Sciatic nerve (tissue), 2 donors: ENCODE measurements at places on chromosomes 12 and 14. TPM values are rescaled to one million over a fixed set of nuclear protein-coding genes. Genes with fewer than 3 reads are reported as not detected.
A peak's percentile ranks its signal among the peaks of the same experiment; 100 is the strongest.

GRCh38 chr12:1419849-1420371, 174.5 kb downstream of the FBXL14 start:
- DNase-seq: no peak

DNA sequence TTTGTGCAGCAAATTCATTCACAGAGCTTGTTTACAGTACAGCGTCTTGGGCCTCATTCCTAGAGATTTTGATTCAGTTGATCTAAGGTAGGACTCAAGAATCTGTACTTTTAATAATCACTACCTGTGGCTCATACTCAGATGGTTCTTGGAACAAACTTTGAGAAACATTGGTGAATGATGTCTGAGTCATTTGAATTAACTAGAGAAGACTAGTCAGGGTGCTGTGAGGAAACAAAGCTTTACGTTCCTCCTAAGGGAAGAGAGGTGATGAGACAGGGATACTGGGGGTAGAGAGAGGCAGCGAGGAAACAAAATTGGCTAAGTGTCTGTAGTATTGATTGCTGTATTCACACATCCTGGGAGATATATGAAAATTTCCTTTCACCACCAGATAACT, 109.4 kb downstream of the SLC15A5 start:
- DNase-seq: no peak

GRCh38 chr14:98170575-98170974, 1101.4 kb downstream of the BCL11B start:
- DNase-seq: no peak

GRCh38 chr12:56389412-56389811, 26.8 kb upstream of the APOF start:
- no peak for DNase-seq

GRCh38 chr12:131831635-131832041, 3.4 kb downstream of the MMP17 start:
- peak; percentile 78 for DNase-seq

- no peak for DNase-seq
These were observed 24.3 kb upstream of the PLEKHD1 start for GRCh38 chr14:69460093-69460701.

GRCh38 chr14:42407153-42407552, 800.5 kb downstream of the LRFN5 start:
- DNase-seq: no peak

- no peak for DNase-seq
These were observed 35.9 kb downstream of the TESC start for GRCh38 chr12:117063162-117063911.

- DNase-seq: no peak
These were observed 22.4 kb downstream of the RXYLT1 start for GRCh38 chr12:63802012-63802608.

DNA sequence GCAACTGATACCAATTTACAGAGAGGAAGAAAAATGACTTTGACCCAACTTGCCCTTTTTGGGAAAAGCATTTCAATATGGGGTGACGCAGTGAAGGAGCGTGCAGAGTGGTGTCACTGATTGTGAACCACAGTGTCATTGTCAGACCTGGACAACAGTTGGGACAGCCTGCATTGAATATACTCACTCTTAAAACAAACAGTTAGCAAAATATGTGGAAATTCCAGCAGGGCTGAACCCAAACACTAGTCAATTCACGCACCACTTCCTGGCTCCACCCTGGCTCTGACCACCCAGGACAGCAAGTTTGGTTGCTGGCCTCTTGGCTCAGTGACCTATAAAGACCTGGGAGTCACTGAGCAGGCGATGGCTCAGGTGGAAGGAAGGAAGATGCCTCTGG, 61.3 kb downstream of the NOS1 start:
- DNase-seq: no peak

DNA sequence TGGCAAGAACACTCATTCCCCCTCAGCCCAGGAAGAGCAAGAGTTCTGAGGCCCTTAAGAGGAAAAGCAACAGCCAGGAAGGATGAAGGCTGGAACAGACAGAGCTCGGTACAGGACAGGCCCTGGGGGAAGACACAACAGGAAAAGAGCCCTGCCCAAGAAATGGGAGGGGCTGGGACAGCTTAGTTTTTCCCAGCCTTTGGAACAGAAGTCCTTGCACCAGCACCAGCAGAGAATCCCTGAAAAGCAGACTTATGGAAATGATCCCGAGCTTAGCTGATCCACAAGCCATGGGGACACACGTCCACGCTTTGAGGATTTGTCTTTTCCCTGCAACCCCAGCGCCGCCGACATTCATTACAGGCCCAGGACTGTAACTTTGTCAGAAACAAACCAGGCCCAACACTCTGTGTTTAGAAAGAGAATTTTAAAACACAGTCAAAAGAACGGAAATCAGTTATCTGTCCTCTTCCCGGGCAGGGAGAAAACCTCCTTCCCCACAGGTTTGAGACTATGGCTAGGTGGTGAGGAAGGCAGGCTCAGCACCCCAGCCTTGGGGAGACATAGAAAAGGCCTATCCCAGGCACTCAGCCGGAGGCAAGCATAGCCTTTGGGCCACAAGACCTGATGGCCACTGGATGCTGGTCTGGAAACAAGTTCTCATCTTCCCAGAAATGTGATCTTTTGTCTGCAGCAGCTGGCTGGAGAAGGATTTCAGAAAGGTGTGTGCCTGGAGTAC, 4.0 kb upstream of the AVIL start:
- DNase-seq: no peak

- no peak for DNase-seq
These were observed 176.3 kb downstream of the ATP23 start for GRCh38 chr12:58117667-58118066.

GRCh38 chr12:89346741-89347324, 5.5 kb downstream of the DUSP6 start:
- no peak for DNase-seq

- no peak for DNase-seq
These were observed 19.0 kb downstream of the KCTD10 start for GRCh38 chr12:109458086-109458485.

DNA sequence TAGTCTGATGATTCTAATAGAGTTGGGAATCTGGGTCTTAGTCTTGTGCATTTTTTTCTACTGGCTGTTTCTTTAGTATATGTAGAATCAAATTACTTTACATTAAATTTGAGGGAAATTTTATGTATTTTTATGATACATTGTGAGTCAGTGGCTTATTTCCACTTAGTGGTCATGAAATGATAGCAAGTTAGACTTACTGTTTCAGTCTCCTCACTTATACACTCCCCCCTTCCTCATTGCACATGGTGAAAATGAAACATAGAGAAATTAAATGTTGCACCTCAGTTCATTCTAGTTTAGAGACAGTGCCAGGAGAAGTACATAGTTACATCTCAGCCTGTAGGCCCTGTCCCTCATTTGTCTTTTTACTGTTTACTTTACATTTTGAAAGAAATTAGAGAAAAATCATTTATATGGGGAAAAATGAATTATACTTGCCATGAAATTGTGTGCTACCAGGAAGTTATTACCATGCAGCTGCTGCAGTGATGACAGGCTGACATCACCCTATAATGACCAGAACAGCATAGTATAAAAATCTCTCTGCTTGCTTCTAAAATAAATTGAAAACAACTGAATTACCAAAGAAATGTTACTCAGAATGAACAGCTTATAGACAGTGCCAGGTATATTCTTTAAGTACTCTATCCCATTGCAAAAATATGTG, 113.2 kb downstream of the TRMT5 start:
- DNase-seq: no peak

DNA sequence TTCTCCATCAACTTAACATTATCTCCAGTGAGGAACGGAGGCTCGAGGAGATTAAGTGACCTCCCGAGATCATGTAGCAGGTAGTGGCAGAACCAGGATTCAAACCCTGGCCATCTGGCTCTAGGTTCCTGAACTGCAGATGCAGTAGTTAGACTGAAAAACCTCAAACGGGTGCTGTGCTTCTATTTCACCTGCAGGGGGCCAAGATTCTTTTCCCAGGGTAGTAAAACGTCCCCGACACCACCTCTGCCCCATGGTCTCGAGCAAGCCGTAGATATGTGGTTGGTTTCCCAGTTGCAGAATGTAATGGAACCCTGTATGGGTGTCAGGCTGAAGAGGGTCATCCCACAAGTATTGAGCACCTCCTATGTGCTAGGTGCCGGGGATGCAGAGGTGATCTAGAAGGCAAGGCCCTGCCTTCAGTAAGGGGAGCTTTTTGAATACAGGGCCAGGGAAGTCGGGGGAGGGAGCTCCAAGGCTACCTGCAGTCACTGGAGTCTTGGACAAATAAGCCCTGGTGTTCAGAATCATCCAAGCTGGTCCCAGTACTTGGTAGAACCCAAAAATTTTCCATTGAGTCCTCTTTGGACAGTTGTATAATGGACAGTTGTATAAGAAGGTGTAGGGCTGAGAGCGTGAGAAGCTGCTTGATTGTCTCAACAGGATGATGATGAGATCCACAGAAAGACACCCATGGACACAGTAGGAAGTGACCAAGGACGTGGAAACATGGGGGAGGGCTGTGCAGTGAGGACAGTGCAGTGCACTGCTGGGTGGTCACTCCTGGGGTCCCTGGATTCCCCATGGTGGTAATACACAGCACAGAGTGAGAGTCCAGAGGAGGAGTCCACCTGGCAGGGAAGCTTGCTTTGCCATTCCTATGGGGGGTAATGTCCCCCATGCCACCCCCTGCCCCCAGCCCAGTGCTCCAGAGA, 197.2 kb downstream of the CHST11 start:
- DNase-seq: no peak

GRCh38 chr14:61527325-61528100, 167.8 kb upstream of the HIF1A start:
- DNase-seq: no peak

- no peak for DNase-seq
These were observed 24.3 kb downstream of the TSPAN9 start for GRCh38 chr12:3101309-3102024.

DNA sequence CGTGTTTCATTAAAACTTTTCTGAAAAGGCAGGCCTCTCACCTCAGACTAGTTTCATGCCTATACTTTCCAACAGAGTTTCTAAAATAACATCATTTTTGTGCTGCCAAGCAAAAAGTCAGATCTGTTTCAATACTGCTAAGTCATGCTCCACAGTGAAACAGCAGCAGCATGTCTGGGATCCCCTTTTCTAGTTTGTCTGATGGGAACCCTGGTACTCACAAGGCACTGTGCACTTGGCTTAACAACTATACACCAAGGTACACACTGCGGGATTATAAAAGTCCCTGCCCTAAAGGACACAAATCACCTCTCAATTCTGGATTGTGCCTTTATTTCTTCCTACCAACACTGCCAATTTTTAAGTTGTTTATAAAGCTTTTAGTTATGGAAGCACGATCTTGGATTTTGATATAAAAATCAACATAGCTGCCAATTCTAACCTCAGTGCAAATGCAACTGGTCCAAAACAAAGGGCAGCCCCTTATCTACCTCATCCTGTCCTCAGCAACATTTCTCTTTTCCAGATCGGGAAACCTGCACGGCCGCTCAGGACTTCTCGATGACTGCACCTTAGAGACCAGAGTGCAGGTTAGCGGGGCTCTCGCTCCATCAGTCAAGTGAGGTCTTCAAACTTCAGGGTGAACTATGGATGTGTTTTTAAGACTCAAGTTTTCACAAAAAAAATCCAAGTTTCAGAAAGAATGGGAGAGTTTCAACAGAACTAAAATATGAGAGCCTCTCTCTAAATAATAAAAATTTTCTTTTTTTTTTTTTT, 1.7 kb upstream of the EIF5 start:
- no peak for DNase-seq

DNA sequence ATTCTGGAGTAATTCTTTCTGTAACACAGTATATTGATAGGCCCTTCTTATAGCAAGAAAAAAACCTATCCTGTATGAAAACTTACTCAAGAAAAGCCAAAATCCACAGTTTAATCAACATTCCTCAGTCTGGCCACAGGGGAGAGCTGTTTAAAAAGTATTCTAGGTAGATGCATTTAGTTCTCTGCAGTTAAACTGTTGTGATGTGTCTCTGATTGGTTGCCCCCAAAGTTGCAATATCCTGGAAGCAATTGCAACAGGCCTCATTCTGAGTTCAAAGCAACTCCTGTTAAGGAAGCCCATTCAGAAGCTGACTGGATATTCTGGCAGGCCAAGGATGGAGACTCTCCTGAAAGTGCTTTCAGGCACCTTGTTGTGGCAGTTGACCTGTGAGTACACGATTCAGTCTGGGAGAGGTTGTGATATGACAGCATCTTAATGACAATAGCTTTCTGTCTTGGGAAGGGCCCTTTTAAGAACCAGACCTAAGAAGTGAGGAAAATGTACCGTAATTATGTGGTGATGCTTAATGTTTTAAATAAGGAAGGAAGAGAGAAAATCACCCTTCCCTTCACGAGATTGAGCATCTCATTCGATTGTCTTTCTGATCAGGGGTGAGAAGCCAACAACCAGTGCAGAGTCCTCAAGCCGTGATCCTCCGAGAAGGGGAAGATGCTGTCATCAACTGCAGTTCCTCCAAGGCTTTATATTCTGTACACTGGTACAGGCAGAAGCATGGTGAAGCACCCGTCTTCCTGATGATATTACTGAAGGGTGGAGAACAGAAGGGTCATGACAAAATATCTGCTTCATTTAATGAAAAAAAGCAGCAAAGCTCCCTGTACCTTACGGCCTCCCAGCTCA, 420.7 kb downstream of the DAD1 start:
- DNase-seq: no peak

LMNTD1 gene
- total RNA-seq: not detected

C12orf50 gene
- 0.27 TPM for total RNA-seq

SRGAP1 gene
- 16.0 TPM for total RNA-seq

RERGL gene
- 10.1 TPM for total RNA-seq

E2F7 gene
- 0.27 TPM for total RNA-seq

HNRNPC gene
- total RNA-seq: 395 TPM

LRRC43 gene
- total RNA-seq: 0.58 TPM

STAC3 gene
- total RNA-seq: 1.9 TPM
